Non-pigmented ciliary epithelial cell (primary cell): ENCODE measurements at places on chromosomes 16 and 17.

DNA sequence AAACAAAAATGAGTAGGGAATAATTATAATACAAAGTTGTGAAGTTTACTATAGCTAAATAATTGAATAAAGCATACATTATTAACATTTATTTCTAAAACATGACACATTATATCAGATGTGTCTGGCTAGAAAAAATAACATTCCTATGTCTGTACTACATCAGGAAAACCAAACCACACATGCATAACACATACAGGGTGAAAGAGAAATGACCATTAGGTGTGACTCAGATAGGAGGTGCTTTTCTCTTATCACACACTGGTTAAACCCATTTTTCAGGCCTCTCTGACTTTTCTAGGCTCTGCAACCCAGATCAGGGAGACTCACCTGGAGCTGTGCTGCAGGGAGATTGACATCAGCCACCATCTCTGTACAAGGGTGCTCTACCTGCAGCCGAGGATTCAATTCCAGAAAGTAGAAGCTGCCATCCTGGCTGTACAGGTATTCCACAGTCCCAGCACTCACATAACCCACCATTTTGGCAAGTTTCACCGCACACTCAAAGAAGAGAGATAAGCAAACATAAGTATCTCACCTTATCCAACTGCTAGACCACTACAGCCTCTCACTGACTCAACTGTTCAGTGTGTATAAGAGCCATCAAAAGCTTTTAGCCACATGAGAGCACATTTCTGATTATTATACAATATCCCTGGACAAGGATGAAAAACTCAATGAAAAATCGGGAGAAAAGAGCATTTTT lies 116.6 kb upstream of the C17orf78 start:
- peak; percentile 61 for DNase-seq

- no peak for DNase-seq
Observed at GRCh38 chr17:79054200-79054960, 20.2 kb upstream of the ENGASE start.

DNA sequence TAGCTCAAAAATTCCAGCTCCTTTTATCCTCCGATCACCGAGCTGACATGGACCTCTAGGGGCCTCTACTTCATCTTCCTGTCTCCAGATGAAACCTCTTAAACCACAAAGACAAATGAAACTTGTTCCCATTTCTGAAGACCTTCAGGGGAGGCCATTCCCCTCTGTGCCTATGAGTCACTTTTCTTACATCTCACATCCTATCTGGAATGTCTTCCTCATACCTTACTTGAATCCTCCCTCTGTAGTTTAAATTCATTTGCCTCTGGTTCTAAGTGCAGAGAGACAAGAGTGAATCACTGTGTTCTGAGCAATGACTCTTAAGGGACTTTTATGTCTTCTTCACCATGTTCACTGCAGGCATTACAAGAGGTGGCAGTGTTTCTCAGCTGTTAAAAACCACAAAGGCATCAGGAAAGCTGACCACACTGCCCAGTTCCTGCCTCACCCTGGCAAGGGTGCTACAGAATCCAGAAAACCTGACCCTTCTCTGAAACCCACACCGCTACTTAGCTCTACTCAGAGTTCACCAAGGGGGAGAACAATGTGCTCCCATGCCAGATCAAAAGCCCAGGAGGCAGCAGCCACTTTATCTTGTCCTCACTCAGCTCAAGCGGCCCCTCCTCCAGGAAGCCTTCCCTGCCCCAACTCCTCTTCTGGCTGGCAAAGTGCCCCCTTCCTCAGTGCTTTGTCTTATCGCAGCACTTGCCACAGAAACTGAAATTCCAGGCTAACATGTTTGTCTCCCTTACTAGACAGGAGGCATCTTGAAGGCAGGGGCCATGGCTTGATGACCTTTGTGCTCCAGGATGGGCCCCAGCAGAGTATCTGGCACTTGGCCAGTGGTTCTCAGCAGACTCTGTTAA lies 6.4 kb downstream of the CUEDC1 start:
- DNase-seq, result peak; percentile 79

GRCh38 chr16:57084996-57085395 lies 7.4 kb upstream of the CPNE2 start:
- DNase-seq, result no peak

DNA sequence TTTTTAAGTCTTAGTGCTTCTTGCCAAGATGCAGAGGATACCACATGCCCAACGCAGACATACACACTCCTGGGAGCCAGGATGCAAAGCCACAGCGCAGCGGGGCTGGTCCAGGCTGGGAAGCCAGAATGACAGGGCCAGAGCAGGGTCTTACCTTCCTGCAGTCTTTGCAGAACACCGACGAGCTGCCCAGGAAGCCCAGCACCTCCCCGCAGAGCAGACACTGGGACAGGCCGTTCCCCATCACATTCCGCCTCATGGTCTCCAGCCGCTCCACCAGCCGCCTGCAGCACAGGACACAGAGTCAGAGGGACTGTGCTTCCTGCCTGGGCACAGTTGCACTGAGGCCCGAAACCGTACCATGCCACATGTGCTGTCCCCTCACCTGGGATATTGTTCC lies 33.3 kb downstream of the RPH3AL start:
- DNase-seq, result no peak

- DNase-seq, result peak; percentile 15
Observed at GRCh38 chr16:31215287-31216162, 1.4 kb downstream of the PYDC1 start.

DNA sequence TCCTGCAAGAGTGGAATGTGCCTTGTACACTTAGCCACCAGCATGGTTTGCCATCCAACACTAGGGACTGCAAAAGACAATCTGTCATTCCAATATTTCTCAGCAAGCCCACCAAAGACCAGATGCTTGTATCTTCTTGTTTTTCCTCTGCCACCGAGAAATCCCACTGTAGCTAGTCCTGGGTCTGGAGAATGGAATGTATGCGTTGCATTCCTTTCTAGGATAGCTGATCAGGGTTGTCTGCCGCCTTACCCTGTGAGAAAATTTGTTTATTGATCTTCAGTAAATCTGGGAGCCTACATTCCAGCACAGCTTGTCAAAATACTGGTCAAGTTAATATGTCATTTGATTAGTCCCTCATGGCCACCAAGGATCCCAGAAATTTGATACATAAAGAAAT lies 28.1 kb upstream of the ADAMTS18 start:
- DNase-seq, result no peak

DNA sequence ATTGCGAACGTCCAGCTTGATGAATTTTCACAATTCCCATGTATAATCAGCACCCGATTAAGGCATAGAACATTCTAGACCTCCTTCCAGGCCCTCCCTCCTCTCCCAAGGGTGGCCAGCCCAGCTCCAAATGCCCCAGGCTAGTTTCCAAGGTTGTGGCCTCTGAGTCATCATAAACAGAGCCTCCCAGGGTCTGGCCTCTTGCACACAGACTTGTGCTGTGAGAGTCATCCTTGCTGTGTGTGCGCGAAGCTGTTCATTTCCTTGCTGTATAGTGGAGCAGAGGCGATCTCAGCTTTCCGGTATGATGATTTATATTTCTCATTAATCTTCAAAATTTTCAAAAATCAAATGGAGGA lies 20.5 kb upstream of the JPH3 start:
- peak; percentile 89 for DNase-seq

- no peak for DNase-seq
Observed at GRCh38 chr16:69662901-69663300, 63.5 kb downstream of the NQO1 start.

DNA sequence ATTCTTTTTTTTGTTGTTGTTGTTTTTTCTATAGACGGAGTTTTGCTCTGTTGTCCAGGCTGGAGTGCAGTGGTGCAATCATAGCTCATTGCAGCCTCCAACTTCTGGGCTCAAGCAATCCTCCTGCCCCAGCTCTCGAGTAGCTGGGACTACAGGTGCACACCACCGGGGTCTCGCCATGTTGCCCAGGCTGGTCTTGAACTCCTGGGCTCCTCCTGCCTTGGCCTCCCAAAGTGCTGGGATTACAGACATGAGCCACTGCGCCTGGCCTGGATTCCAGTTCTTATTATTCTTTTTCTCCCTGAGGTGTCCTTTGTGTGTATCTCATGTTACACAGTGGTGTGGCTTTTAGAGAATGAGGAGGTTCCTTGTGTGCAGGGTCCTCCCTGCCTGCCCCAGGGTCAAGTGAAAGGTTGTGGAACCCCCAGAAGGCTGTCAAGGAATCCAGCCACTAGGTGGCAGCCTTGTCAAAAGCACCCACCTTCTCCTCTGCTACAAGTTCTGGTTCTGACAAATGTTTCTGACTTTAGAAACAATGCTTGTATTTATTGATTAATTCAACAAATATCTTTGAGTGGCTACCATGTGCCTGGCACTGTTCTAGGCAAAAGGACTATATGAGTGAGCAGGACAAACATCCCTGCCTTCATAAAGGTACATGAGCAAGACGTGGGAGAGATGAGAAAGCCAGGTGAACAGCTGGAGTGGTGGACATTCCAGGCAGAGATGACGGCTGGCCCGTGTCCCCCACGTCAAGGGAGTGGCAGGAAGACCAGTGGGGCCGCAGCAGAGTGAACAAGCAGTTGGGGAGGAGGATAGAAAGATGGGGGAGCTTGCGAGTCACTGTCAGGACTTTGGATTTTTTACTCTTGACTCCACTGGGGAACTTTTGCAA lies 112.4 kb downstream of the SPECC1 start:
- peak; percentile 5 for DNase-seq

GRCh38 chr17:72529386-72529785 lies 408.6 kb downstream of the SOX9 start:
- DNase-seq, result no peak

- no peak for DNase-seq
Observed at GRCh38 chr16:69407702-69408323, 16.6 kb upstream of the CYB5B start.

- no peak for DNase-seq
Observed at GRCh38 chr16:68798398-68798797, 44.9 kb upstream of the TANGO6 start.

DNA sequence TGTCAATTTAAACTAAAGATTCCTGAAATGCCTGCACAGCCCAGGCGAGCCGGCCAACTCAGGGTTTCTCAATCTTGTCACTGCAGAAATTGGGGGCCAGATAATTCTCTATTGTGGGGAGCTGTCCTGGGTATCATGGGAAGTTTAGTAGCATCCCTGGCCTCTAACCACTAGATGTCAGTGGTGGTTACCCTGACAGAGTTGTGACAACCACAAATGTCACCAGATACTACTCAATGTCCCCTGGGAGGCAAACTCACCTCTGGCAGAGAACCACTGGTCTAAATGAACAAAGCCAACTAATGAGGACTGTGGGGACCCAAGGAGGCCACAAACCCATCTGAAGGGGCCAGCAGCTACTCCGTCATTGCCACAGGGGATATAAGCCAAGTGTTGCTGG lies 90.9 kb downstream of the MYH11 start:
- DNase-seq, result no peak

GRCh38 chr17:9355846-9356245 lies 219.8 kb downstream of the STX8 start:
- no peak for DNase-seq

GRCh38 chr16:8996891-8997290 lies 33.2 kb upstream of the USP7 start:
- DNase-seq, result no peak

DNA sequence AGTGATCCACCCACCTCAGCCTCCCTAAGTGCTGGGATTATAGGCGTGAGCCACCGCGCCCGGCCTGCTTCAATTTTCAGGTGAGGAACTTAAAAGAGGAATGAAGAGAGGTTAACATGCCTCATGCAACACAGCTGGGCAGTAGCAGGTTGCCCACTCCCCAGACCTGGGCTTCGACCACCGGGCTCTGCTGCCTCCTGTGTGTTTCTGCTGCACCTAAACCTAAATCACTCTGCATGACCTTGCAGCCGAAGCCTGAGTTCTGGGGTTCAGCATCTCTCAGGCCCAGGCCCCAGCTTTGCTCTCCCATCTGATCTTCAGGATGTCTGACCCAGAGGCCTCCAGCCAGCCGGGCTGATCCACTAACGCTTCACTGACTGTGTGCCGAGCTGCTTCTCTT lies 112.6 kb downstream of the OR1D5 start:
- no peak for DNase-seq

GRCh38 chr16:3042376-3042775 lies 4.0 kb upstream of the MMP25 start:
- DNase-seq, result no peak

DNA sequence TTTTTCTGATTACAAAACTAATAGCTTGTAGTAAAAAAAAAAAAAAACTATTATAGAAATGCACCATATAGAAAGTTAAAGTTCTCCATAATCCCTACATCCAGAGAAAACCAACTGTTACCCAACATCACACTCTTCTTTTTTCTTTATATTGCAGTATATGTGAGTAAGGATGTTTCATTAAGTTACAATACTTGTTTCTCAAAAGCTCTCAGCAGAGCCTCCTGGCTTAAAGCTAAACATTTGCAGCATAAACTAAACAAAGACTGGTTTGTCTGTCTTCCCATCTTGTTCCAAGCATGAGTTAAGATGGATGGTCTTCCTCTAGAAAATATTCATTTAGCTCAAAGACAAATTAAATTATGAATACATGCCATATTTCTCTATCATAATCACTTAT lies 25.2 kb downstream of the GRB2 start:
- no peak for DNase-seq

- DNase-seq, result no peak
Observed at GRCh38 chr17:63701868-63702720, 2.2 kb upstream of the LIMD2 start.

- DNase-seq, result no peak
Observed at GRCh38 chr17:68616334-68616733, 15.2 kb upstream of the FAM20A start.

GRCh38 chr16:50336884-50337283 lies 31.9 kb downstream of the BRD7 start:
- no peak for DNase-seq

- no peak for DNase-seq
Observed at GRCh38 chr17:82103553-82104451, 5.8 kb upstream of the FASN start.

DNA sequence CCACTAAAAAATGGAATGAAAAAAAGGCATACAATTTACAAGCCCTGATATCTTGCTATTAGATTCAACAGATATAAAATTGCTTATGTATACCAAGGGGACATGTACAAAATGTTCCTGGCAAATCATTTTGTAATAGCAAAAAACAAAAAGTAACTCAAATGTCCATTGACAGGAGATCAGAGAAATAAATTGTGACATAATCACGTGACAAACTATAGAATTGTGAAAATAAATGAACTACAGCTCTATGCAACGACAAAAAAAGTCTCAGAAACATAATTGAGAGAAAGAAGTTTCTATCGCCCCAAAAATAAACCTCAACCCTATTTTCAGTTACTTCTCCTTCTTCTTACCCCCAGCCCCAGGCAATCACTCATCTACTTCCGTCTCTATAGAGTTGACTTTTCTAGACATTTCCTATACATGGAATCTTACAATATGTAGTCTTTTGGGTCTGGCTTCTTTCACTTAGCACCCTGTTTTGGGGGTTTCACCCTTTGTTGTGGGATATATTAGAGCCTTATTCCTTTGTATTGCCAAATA lies 12.1 kb upstream of the ACE start:
- no peak for DNase-seq

- no peak for DNase-seq
Observed at GRCh38 chr17:73157521-73157890, 7.3 kb upstream of the SSTR2 start.

- DNase-seq, result no peak
Observed at GRCh38 chr16:51267681-51268080, 116.6 kb upstream of the SALL1 start.
